ENCODE measurements at places on chromosomes 2 and 18.

- DNase-seq, result no peak
Observed at GRCh38 chr2:63679252-63679855, 90.6 kb downstream of the MDH1 start.

DNA sequence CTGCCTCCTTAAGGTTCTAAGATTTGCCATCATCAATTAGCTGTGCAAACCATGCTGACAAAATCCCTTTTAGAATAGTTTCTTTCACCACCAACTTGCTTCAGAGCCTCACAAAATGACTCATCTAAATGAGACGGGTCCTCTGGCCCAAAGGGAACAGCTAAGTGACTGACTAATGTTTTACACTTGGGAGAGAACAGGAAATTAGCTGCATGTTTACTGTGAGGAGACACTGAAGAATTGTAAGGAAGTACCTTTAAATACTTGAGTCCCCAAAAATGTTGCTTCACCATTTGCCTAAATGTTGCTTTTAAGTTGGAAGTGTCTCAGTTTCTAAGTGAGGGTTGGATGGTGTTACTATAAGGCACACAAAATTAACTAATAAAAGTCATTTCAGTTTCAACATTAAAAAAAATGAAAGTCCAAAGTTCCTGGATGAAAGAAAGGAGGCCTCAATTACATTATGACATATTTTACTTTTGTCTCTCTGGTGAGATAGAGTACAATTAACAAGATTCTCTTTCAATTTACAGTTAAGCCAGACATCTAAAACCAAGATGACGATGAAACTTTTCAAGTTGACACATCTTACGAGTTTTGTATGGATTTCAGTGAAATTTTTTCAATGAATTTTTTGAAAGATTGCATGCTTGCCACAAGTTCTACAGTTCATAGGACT is 229.1 kb upstream of the FN1 start:
- DNase-seq, result no peak

DNA sequence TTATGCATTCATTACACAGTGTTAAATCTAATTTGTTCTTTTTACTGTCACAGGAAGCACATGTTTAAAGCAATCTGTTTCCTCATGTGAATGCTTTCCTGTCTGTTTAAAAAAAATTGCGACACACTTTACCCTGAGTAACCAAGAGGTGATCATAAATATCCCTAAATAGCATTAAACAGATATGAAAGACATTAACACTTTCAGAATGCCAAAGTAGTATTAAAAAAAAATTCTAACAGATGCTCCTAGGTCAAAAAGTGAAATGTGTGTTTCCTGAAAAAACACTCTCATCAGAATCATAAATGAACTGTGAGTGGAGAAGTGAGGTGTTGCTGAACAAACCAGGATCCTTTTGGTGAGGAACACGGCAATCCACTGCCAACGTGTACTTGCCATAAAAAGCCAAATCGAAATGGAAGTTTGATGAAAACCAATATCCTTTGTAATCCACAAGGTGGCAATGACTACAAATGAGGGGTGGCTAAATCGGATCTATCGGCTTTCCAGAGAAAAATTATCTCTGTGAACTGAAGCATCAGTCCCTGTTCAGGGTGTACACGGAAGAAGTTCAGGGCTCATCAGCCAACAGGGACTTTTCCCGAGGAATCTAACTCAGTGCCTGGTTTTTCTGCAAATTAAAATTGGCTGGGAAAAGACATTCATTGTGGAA is 248.9 kb downstream of the TCF4 start:
- no peak for DNase-seq

DNA sequence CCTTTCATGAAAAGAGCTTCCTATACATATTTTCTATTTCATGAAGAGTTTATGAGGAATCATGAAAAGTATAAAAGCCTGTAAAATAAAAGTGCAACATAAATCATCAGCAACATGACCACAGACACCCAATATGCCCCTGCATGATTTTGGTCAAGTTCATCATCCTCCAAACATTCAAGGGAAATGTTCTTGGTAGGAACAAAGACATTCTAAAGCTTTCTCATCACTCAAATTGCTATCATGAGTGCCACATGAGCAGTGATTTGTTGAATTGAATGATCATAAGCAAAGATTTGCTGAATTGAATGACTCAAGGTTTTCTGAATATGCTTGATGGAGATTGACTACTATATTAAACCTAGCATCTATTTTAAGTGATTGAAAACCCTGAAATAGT is 172.2 kb downstream of the MBD2 start:
- no peak for DNase-seq

GRCh38 chr2:236366397-236366796 is 102.2 kb upstream of the ASB18 start:
- DNase-seq, result peak; percentile 20

- no peak for DNase-seq
Observed at GRCh38 chr2:12890066-12890465, 173.3 kb downstream of the TRIB2 start.

DNA sequence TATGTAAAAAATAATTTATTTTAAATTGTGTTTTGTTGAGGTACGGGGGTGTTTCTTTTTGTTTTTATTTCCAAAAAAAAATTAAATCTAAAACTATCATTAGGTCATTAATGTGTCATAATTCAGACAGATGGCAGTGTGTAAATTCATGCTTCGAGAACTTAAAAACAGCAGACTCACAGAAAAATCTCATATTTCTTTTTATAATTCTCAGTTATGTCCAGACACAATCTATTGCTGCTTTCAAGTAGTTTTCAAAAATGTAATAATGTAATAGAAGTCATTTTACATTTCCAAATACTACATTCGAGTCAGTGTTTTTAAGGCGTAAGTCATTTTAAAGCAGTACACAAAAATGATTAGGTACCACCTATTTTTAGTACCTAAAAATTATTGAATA is 14.3 kb downstream of the IKZF2 start:
- no peak for DNase-seq

DNA sequence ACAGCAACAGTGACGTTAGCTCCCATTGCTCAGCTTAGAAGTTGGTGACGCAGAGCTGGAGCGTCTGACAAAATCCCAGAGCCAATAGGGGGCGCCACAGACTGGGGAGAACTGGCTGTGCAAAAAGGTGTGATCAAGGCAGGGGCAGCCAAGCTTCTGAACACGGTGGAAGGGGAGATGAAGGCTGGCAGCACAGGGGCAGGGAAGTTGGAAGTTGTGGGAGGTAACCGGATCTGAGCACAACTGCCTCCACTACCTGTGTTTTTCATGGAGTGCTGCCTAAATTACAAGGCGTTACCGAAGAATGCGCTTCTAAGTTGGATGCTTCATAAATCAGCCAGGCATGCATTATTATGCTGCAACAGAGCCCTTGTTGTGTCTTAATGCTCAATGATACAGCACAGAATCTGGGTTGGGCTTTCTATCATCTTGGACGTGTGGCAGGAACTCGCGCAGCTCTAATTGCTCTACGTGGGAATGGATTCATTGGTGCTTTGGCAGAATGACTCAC is 370.0 kb downstream of the SLC4A3 start:
- no peak for DNase-seq

DNA sequence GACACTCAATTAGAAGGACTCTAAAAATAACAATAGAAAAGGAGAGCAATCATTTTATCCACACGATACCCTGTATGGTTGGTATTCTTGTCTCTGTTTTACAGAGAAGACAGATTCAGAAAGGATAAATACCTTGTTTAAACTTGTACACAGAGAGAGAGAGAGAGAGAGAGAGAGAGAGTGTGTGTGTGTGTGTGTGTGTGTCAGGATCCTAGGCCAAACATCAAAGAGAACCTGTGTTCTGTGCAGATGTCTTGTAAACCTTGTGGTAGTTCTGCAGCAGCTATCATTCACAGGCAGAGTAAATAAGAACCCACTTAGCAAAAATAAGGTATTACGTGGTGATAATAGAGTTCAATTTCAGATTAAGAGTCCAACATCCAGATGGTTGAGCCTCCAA is 4.3 kb upstream of the CRIM1 start:
- no peak for DNase-seq

DNA sequence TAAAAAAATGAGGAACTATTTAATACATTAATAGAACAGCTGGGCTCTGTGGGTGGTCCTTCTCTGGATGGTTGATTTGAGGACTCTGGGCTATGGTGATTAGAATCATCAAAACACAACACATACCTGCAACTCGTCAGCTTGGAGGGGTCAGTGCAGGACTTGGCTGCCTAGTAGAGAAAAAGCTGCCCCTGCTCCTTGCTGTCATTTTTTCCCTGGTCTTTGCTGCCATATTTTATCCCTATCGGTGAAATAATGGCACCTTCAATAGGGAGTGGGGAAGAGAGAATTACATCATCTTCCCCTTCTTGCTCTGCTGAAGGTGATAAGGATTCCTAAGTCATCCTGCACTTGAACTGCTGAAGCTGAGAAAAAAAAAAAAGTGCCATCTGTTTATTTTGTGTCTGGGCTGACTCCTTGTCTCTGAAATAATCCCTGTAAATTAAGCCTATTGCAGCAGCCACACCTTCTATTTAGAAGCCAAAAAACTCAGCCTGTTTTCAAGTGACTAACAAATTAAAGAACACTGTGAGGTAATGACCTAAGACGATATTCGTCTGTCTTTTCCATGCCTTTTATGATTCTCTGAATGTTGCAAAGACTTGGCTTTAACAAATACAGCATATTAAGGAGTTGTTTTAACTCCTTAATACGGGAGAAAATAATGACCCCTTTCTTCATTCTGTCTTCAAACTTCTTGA is 89.3 kb downstream of the ACVR1 start:
- DNase-seq, result no peak

GRCh38 chr2:128069769-128070168 is 21.2 kb upstream of the UGGT1 start:
- DNase-seq, result no peak

- DNase-seq, result no peak
Observed at GRCh38 chr2:62826141-62826540, 120.6 kb downstream of the EHBP1 start.

DNA sequence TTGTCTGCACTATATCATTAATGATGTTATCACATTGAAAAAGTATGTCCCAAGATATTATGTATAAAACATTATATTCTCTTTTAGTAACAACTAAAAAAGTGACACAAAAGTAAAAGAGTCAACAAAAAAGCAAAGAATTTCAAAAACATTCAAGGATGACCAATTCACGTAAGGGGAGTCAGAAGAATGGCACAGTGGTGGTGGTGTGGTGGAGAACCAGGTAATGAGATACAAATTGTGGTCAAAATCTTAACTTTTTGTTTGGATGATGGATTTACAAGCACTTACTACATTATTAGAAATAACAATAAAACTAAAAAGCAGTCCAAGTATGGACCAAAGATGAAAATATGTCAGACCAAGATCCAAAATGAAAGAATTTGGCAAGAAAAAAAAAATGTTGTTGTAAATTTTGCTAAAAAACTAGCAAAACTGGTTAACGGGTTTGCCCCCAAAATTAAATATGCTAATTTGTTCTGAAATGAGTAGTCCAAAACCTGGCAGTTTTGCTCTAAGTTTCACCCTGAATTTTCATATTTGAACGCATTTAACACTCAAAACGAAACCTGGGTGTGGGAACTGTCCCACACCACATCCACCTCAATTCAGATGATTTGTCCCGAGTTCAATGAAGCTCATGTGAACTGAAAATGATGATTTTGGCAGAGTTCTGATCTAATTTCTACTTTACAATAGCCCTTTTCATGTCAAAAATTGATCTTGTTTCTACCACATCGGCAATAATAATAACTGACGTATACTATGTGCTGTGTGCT is 135.8 kb downstream of the IKZF2 start:
- peak; percentile 25 for DNase-seq

DNA sequence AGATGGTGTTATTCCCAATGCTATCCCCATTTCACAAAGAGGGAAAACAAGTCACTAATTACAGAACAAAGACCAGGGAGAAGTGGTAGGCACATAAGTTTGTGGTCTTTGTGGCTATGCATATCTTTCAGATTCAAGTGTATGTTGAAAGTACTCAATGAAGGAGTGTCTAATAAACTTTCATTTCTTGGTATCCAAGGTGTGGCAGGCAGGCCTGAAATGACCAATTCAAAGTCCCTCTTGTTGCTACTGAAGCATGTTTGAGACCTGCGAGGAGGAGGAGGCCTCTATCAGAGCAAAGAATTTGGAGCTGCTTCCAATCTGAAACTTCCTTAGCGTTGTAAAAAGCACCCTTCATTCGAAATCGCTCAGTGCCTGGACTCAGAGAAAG is 60.9 kb upstream of the KLF7 start:
- DNase-seq, result no peak

DNA sequence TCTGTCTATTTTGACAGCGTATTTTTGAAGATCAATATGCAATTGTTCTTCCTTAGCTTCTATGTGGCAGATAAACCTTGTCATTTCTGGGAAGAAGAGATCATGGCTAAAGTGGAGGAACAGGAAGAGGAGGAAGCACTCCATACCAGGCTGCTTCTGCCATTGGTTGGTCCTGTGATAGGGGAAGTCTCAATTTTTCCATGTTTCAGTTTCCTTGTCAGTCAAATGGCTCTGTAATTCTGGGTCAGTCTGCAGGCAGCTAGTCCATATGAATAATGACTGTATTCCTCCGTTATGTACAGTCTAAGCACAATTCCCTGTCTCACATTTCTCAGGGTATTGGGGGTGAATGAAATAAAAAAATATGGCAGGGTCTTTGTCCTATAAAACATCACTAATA is 277.6 kb upstream of the CXCR4 start:
- DNase-seq, result no peak

- no peak for DNase-seq
Observed at GRCh38 chr2:229118336-229118735, 152.8 kb downstream of the PID1 start.

Data from CD4-positive, alpha-beta T cell treated with Interleukin-15 for 4 hours (primary cell).